ENCODE measurements at places on chromosomes 7 and 10.

DNA sequence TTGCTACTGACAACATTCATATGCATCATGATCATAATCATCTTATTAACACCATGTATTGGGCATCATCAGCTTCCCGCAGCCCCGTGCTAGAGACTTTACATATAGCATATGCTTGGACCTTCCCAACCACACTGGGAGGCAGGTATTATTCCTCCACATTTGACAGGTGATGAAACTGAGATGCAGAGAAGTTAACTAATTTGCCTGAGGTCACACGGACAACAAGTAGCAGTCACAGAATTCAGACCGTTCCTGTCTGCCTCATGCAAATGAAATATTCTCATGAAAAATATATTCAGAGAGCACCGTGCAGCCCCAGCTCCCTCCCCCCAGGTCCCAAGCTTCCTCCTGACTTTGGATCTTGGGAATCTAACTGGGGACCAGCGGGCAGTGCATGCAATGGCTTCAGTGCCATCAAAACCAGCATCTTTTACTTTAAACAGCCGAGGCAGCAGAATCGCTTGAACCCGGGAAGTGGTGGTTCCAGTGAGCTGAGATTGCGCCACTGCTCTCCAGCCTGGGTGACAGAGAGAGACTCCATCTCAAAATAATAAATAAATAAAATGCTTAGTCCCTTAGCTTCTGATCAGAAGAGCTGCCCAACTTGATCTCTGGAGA lies 112.2 kb upstream of the GPR26 start:
- peak; percentile 27 for DNase-seq

- DNase-seq = peak; percentile 75
Observed at GRCh38 chr10:11783558-11783865, 39.6 kb upstream of the PROSER2 start.

GRCh38 chr10:18437486-18437885 lies 213.9 kb downstream of the NSUN6 start:
- no peak for DNase-seq

- DNase-seq = no peak
Observed at GRCh38 chr7:16067711-16068110, 353.6 kb downstream of the CRPPA start.

Measured in islet precursor cell (in vitro differentiated cells).